Colonic mucosa (tissue), 4 donors: ENCODE measurements at places on chromosomes 6 and 20. TPM values are rescaled to one million over a fixed set of nuclear protein-coding genes. Genes with fewer than 3 reads are reported as not detected.

Gene SYCP2L
- not detected for total RNA-seq

Gene ANKRD6
- total RNA-seq: 3.1 TPM

Gene LY6G5B
- 4.4 TPM for total RNA-seq

Gene FRK
- 25.9 TPM for total RNA-seq

Gene VEGFA
- 113 TPM for total RNA-seq

Gene RGL2
- 29.9 TPM for total RNA-seq

Gene SNAP91
- 0.45 TPM for total RNA-seq

Gene SFT2D1
- 73.3 TPM for total RNA-seq

Gene ZFP57
- not detected for total RNA-seq

Gene DHX16
- 25.9 TPM for total RNA-seq

Gene AURKA
- total RNA-seq: 62.4 TPM

Gene PBX2
- total RNA-seq: 47.5 TPM

Gene GSTA1
- 8.1 TPM for total RNA-seq

Gene OPRL1
- 0.25 TPM for total RNA-seq

Gene PLEKHG1
- 25.2 TPM for total RNA-seq

Gene TM9SF4
- total RNA-seq: 76.7 TPM

Gene CD24
- 1,002 TPM for total RNA-seq

Gene HMGCLL1
- total RNA-seq: 0.52 TPM

Gene ARMH2
- not detected for total RNA-seq

Gene RIMS1
- 0.17 TPM for total RNA-seq

Gene PREP
- total RNA-seq: 113 TPM

Gene HLA-DPA1
- total RNA-seq: 18.7 TPM

Gene ANGPT4
- not detected for total RNA-seq

Gene ADGRF4
- total RNA-seq: 1.9 TPM
